ENCODE measurements at places on chromosomes 11 and 22.

DNA sequence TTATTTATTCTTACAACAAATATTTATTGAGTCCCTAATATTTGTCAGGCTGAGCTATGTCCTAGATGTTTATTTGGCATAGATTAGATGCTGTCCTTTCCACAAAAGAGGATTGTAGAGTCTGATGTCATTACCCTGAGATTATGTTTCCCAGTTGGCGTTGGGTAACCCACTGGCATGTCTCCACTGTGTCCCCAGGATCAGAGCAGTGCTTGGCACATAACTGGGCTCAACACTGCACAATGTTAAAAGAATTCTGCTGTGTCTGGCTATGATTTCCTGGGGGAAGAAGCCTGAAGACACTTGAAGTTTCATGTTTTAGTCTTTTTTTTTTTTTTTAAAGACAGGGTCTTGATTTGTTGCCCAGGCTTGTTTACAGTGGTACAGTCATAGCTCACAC lies 4.0 kb downstream of the RCN1 start:
- DNase-seq: no peak

GRCh38 chr11:70488171-70488703 lies 89.9 kb downstream of the CTTN start:
- no peak for DNase-seq

GRCh38 chr22:35177811-35178210 lies 79.5 kb upstream of the HMGXB4 start:
- no peak for DNase-seq

DNA sequence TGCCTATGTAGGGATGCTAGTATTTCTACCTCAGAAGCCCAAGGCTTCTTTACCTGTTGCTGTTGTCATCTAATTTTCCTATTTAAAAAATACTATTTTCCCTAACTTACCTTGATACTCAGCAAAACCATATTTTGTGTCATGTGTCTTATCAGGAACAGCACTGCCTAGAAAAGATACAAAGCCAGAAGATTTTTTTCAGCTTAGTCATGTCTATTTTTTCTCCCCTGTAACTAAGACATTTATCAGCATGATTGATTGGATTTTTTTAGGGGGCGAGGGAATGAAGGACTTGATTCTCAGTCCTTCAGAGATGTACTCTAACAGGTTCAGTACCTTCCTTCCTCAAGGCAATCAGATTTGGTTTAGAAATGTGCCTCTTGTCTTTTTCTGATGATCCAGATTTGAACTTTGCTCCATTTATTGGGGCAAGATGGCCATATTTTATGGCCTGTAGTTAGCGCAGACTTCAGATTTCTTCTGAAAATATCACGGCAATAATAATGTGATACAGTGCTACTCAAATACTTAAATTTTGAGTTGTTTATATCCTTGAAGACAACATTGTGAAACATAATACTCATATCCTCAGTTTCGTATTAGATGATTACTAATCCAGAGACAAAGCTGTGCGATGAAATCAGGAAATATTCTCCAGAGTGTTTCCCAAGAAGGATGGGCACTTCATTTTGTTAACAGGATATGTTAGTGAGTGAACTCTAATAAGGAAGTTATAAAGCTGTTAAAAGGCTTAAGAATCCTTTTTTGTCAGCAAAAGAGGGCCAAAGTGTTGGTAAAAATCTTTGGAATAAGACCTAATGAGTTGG lies 3.8 kb upstream of the PIK3IP1 start:
- no peak for DNase-seq

GRCh38 chr22:49236541-49237075 lies 591.1 kb downstream of the BRD1 start:
- no peak for DNase-seq

DNA sequence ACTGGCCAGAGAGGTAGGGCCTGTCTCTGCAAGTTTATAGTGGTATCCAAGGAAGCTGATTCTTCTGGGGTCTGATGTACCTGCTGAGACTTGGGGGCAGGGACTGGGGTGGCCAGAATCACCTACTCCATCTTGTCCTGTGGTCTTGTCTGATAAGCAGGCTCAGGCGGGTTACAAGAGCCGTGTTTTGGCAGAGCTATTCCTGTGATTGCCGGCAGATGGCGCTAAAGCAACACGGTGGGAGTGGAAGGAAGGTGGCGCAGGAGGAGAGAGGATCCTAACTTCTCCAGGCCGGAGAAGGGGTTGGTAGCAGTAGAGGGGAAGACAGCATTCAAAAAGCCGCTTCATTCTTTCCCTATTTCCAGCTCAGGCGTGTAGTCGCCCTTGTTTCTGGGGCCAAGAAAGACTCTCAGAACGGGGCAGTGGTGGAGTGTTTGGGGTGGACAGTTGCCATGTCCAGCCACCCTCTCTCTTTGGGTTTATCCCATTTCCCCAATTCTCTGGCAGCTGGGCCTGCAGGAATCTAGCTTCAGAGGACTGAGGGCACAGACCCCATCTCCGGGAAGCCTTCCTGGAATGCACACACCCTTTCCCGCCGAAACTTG lies 15.1 kb downstream of the CHRM1 start:
- DNase-seq: peak; percentile 85

DNA sequence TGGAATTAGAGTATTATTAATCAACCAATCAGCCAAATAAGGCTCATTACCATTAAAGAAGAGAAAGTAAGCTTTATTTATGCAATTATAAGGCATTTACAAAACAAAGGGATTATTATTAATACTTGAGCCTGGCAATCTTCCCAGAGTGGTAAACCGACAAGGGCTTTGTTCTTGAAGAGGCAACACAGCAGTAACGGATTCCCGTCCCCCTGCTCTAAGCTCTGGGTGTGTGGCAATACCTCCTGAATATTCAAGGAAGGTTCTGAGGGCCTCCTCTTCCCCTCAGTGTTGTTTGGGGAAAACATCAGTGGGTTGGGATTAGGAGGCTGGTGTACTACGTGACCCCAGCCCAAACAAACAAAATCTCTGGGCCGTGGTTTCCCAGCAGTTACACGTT lies 176.5 kb downstream of the TENM4 start:
- no peak for DNase-seq

GRCh38 chr22:45650721-45651120 lies 20.9 kb upstream of the ATXN10 start:
- no peak for DNase-seq

GRCh38 chr11:64786308-64786707 lies 8.0 kb upstream of the SF1 start:
- DNase-seq: no peak

DNA sequence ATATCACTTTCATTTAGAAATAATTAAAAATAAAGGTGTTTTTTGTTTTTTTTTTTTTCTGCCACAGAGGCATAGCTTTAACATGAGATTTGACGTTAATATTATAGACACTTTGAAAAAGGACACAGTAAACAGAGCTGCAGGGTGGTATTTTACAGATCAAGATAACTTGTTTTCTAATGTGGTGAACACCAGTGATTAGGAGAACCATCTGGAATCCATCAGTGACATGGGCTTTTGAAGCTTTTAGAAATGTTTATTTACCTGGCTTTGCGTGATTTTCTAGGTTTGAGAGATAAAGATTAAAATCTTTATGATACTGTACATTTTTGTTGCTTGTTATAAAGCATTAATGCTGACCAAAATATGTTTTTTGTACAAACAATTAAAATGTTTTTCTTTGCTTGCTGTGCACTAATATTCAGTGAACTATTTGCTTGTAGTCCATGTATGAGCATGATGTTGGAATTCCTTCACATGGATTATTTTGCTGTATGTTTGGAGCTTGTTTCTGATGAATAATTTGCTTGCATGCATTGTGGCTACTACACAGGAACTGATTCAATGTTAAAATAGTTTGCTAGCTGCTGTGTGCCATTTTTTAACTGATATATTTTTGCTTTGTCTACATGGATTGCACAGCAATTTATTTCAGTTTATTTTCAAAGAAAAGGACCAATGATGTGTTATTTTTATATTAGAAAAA lies 352.1 kb upstream of the NARS2 start:
- no peak for DNase-seq

- DNase-seq: no peak
Observed at GRCh38 chr11:35946766-35947165, 2.9 kb downstream of the LDLRAD3 start.

DNA sequence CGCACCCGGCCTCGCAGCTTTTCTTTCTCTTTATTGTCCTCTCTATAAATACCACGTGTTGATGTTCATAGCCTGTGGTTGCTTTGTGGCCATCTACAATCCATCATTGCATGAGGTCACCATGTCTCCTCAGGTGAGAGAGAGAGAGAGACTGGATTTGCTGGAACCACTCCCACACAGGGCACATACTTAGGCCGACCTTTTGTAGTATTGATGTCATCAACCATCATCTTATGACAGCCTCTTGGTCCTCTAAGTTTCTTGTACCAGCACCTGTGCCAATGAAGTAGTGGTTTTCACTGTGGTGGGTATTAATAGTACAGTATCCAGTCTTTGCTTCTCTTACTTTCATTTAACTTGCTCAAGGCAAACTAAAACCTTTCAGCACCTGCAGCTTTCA lies 22.8 kb upstream of the P2RY6 start:
- DNase-seq: no peak

- peak; percentile 17 for DNase-seq
Observed at GRCh38 chr11:111176603-111177002, 68.9 kb upstream of the POU2AF2 start.

DNA sequence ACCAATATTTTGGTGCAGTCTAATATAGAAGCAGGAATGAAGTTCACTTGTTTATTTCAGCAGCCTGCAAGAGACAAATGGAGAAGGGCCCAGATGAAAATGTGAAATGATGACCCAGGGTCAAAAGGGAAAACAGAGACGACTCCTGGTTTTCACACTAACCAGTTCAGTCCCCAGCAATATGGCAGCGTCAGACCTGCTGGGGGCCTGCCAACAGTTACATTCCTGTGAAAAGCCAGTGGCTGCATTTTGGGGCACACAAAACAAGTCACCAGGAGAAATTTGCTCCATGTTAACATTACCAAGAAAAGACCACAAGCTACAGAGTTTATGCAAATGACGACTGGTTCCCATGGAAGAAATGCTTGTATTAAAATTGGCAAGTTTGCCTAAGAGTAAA lies 80.2 kb downstream of the CCDC34 start:
- no peak for DNase-seq

DNA sequence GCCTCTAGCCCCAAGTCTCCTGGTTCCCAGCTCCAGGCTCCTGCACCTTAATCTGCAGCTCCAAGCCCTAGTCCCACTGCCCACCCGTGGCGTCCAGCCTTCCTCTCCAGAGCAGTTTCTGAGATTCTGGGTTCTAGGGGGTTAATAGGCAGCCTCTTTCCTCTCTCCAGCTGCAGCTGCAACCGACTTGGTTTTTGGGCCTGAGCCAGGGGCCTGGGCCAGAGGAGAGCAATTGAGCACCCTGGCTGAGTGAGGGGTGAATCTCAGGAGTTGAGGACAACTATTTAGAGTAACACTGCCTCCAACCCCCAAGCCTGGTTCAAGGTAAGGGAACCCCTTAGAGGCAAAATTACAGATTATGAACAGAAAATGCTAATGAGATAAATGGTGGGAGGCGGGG lies 9.0 kb upstream of the CHRM1 start:
- no peak for DNase-seq

DNA sequence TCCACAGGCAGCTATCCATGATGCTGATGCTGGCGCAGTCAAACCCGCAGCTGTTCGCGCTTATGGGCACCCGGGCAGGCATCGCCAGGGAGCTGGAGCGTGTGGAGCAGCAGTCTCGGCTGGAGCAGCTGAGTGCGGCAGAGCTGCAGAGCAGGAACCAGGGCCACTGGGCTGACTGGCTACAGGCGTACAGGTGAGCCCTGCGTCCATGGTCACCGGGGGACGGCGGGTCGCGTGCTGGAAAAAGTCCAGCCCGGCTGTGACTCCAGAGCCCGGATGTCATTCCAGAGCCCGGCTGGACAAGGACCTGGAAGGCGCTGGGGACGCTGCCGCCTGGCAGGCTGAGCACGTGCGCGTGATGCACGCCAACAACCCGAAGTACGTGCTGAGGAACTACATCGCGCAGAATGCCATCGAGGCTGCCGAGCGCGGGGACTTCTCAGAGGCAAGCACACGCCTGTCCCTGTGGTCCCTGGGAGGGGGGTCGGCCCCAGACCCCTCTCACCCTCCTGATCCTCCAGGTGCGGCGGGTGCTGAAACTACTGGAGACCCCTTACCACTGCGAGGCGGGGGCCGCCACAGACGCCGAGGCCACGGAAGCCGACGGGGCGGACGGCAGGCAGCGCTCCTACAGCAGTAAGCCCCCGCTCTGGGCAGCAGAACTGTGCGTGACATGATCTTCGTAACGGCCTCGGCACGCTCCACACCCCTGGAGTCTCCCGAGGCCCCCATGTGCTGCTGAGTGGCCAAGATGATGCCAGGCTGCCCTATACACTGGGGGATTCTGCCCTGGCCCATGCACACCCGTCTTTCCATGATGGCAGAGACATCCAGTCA lies 16.1 kb downstream of the SELENOO start:
- DNase-seq: no peak

DNA sequence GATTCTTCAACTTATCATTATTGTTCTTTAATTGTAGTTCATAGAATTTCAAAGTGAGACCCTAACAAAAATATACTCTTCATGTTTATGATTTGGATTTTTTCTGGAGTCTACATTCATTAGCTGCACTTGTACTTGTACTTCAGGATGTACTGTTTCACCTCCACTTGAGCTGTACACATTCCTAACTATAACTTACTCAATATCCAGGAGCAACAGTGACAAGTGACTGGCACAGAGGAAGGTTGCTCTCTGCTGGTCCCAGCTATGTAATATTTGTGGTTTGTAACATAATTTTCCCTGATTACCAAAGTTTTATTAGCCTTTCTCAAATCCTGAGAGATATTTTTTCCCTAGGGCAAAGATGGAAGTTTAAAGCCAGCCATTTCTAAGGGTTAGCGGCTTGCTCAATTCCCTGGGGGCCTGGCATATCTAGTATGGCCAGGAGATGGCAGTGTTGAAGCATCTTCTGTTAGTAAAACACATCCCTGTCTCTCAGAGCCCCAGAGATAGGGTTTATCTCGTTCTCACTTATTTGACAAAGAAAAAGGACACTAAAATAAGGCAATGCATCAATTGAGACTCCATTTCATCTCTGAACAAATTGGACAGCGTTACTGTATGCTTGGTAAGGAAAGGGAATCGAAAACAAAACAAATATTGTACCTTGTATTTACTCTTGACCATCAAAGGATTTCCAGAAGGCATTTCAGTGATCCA lies 14.2 kb downstream of the OR52A5 start:
- peak; percentile 23 for DNase-seq

DNA sequence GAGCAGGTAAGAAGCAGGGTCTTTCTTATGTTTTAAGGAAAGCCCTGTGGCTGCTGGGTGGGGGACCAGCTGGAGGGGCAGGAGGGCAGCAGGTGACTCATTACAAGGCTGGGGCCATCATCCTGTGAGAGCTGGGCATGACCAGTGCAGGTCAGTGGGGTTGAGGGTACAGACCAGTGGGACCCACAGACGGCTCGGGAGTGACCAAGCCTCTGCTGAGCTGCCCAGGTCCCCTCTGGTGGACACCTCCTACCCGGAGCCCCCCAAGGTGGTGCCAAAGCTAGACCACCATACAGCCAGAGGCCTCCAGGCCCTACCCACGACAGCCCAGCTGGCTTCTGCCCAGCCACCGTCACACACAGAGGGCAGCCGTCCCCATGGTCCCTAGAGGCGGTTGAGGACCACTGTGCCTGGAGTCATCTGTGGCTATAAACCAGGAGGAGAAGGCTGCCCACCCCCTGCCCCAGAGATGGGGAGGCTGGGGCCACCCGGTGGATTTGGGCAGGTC lies 670 bp downstream of the MYEOV start:
- DNase-seq: no peak

GRCh38 chr11:2431395-2431794 lies 12.9 kb downstream of the TRPM5 start:
- no peak for DNase-seq

Measured in GM13977 (cell line).